ENCODE measurements at places on chromosomes 11 and 22. TPM values are rescaled to one million over a fixed set of nuclear protein-coding genes. Genes with fewer than 3 reads are reported as not detected.

DNA sequence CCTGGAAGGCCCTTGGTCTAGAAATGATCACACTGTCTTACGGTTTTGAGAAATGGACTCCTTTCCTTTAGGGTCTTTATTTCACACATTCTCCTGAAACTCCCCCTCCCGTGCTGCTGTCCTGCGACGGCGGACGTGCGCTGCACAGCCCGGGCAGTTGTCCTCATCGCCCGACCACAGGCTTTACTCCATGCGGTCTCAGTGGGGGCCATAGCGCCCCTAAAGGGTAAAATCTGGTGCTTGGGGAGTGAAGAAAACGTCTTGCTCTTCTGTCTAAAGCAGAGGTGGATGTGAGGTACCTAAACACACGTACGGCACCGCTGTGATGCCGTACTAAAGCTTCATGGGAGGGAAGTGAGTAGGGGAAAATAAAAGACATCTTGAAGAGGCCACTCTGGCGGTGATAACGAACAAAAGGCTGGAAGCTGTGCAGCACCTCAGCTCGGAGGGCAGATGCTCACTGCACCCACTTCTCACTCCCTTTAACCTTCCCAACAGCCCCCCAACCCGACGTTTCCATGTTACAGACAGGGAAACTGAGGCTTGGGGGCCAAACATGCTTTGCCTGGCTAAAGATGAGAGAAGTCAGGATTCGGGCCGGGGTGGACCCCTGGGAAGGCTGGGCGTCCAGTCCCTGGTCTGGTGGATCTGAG, 22.6 kb downstream of the MPPED1 start:
- no peak for DNase-seq

GRCh38 chr22:48585916-48586798, 1241.5 kb downstream of the BRD1 start:
- DNase-seq = no peak

DNA sequence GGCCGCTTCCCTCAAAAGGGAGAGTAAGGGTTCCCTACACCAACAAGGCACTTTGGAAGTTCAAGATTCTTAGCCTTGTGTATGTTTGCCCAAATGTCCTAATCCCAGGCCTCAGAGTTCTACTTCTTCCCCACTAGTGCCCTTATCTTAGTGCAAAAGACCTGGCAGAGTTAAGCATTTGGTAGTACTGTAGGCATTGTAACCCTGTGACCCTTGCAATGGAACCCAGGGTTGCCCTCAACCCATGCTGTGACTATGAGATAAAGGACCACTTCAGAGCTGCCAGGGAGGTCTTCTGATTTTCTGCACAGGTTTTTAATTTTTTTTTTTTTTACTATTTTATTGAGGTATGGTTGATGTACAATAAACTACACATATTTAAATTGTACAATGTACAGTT, 65.1 kb downstream of the C11orf65 start:
- DNase-seq = no peak

- no peak for DNase-seq
These were observed 745.7 kb downstream of the FAM181B start for GRCh38 chr11:81987829-81988472.

DNA sequence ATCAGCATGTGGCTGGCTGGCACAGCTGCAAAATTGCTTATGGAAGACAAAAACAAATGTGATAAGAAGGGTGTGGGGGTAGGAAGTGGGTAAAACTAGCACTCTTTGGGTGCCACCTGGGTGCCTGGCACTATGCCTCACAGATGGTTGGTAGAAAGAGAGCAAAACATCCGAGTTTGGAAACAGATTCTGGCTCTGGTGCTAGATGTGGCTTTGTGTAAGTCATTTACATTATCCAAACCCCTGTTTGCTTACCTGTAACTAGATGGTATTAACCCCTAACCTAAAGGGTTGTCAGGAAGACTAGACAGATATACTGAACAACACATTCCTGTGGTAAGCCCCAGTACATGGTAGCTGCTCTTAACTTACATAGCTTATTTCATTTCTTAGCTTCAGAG, 905.6 kb downstream of the DLG2 start:
- DNase-seq = no peak

- no peak for DNase-seq
These were observed 677 bp downstream of the DYNC2H1 start for GRCh38 chr11:103109818-103110388.

DNA sequence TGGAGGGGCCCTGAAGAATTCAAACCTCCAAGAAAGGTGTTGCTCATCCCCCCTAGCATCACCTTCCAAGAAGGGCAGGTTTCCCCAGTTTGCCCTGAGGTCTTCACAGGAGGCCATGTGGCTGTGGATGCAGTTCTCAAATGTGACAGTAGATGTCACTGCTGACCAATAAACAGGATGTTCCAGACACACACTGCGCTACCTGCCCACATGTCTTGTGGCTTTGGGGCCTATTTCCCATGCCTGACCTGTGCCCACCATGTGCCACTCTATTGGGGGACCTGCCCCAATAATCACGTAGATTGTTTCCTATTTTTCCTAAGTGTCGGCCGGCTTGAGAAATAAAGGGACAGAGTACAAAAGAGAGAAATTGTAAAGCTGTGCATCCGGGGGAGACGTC, 4.5 kb downstream of the GSTT2 start:
- no peak for DNase-seq

- DNase-seq = peak; percentile 62
These were observed 483 bp upstream of the HYLS1 start for GRCh38 chr11:125886997-125887372.

GRCh38 chr11:11464555-11464954, 111.5 kb upstream of the CSNK2A3 start:
- DNase-seq = no peak

DNA sequence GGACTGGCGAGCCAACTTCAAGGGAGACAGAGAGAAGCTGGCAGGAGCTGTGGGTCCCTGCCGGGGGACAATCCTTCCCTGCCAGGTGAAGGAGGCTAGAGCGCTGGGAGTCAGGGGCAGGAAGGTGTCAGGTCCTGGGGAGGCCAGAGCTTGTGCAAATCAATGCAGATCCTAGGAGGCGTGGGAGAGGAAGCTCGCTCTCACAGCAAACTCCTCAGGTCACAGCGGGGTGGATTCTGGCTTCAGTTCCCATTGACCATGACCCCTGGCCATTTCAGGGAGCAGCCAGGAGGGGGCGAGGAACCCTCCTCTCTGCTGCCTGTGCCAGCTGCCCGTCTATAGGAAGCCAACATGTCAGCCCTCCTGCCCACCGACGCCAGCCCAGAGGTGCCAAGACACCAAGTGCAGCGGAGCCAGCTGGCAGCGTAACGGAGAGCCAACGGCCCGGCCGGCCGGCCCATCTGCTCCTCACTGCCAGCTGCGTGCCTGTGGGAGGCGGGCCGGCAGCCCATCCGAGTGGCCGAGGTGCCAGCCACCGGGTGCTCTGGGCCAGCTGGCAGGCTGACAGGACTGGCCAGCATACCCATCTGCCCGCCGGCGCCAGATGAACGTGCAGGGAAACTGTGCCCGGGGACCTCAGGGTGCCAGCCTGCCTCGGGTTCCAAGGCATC, 374.8 kb downstream of the MIAT start:
- DNase-seq = peak; percentile 33

DNA sequence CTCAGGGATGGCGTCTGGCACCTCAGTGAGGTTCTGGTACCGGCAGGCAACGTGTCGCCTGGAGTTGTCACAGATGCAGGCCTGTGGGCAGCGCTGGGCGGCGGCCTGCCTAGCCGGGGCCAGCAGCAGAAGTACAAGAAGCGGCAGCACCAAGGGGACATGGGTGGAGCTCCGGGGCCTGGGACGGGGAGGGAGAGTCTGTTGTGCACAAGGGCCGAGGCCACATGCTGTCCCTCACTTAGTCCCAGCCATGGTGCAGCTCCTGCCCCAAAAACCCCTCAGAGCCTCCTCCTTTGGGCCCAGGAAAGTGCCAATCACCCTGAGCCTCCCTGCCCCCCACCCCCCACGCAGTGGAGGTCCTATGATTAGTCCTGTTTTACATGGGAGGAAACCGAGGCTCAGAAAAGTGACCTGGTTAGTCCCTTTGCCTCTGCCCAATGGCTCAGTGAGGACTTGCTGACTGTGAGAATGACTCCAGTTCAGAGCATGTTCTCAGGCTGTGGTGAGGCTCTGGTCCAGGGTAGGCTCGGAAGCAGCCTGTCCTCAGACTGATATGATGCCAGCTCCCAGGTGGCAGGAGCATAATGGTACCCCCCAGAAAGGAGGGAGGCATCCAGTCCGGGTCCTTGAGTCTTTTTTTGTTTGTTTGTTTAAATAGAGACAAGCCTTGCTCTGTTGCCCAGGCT, 1.1 kb downstream of the CHADL start:
- DNase-seq = no peak

GRCh38 chr22:26321469-26321913, 107.6 kb upstream of the ASPHD2 start:
- peak; percentile 6 for DNase-seq

DNA sequence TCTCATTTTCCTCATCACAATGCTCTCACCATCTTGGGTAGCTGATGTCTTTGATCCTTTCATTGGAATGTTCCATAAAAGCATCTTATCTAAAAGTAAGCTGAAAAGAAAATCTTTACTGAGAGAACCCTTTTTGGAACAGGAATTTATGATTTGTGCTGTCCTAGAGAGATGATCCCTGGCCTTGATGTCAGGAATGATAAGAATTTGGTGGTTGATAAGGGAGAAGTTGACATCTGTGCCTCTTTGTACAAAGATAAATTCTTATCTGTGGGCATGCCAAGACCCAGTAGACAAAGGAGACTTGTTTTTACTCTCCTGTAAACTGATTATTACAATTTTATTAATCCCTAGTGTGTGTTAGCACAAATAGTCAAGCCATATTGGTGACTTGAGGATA, 36.9 kb downstream of the NAALAD2 start:
- DNase-seq = no peak

- DNase-seq = no peak
These were observed 46.3 kb upstream of the PSMA1 start for GRCh38 chr11:14566331-14567063.

GRCh38 chr11:578276-579035, 2.2 kb downstream of the PHRF1 start:
- DNase-seq = no peak

- no peak for DNase-seq
These were observed 3.1 kb downstream of the CBX6 start for GRCh38 chr22:38868886-38869381.

GRCh38 chr11:129965248-129965647, 37.4 kb downstream of the PRDM10 start:
- DNase-seq = no peak

GRCh38 chr11:2724653-2725367, 25.0 kb upstream of the KCNQ1OT1 start:
- DNase-seq = peak; percentile 67

DNA sequence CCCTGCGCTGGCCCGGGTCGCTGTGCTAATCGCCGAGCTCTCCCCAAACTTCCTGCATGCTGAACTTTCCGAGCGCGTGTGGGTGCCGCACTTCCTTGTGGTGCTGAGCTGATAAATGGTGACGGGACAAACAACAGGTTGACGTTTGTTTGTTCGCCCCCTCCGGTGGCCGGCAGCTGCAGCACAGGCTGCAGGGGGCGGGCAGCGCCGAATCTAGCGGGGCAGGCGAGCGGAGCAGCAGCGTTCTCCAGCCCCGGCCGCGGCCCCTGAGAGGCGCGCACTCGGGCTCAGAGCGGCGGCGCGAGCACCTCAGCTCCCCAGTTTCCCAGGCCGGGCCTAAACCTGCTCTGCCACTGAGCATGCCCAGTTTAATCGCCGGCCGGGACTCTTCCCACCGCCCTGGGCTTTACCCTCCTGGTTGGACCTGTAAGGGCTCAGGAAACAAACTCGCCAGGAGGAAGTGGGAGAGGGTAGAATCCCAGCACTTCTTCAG, at the start of gene PDGFD:
Gene PDGFD (minus strand): TSS at position 120 of the 493 bp plus-strand sequence.
- DNase-seq = peak; percentile 74

- no peak for DNase-seq
These were observed 54.2 kb downstream of the PACSIN2 start for GRCh38 chr22:42960531-42961399.

- DNase-seq = peak; percentile 43
These were observed 164.4 kb upstream of the ZBED5 start for GRCh38 chr11:11022125-11022730.

GRCh38 chr22:20117633-20118299, 740 bp upstream of the TRMT2A start:
- no peak for DNase-seq

The CXCR5 gene
- 0.06 TPM for polyA plus RNA-seq

The FAM227A gene
- polyA plus RNA-seq = 0.84 TPM

The OR4D10 gene
- polyA plus RNA-seq = not detected

The PNPLA3 gene
- 0.79 TPM for polyA plus RNA-seq

The LRRC32 gene
- polyA plus RNA-seq = 21.3 TPM

The CRYBB3 gene
- polyA plus RNA-seq = 0.20 TPM

The OR8H3 gene
- polyA plus RNA-seq = not detected

The ANKK1 gene
- polyA plus RNA-seq = 0.31 TPM

The ANO9 gene
- 0.12 TPM for polyA plus RNA-seq

Measured in muscle of arm (tissue), 14 donors.